ENCODE measurements at places on chromosomes 4 and X. TPM values are rescaled to one million over a fixed set of nuclear protein-coding genes. Genes with fewer than 3 reads are reported as not detected.

DNA sequence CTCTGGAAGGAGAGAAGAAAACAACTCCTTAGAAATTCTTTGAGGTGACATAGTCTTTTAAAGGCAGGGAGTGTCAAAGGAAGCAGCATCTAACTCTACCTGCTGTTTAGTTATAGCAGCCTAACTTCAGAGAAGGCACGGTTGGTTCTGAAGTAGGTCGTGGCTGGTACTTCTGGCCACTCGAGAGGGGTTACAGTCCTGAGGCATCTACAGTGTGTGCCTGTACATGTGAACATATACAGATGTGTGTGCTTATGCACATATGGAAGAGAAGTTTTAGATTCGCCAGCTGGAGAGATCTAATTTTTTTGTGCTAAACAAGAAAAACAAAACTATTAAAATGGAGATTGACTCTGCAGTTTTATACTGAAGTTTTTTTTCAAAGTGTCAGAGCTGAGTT, 52.7 kb downstream of the GATB start:
- DNase-seq: no peak

DNA sequence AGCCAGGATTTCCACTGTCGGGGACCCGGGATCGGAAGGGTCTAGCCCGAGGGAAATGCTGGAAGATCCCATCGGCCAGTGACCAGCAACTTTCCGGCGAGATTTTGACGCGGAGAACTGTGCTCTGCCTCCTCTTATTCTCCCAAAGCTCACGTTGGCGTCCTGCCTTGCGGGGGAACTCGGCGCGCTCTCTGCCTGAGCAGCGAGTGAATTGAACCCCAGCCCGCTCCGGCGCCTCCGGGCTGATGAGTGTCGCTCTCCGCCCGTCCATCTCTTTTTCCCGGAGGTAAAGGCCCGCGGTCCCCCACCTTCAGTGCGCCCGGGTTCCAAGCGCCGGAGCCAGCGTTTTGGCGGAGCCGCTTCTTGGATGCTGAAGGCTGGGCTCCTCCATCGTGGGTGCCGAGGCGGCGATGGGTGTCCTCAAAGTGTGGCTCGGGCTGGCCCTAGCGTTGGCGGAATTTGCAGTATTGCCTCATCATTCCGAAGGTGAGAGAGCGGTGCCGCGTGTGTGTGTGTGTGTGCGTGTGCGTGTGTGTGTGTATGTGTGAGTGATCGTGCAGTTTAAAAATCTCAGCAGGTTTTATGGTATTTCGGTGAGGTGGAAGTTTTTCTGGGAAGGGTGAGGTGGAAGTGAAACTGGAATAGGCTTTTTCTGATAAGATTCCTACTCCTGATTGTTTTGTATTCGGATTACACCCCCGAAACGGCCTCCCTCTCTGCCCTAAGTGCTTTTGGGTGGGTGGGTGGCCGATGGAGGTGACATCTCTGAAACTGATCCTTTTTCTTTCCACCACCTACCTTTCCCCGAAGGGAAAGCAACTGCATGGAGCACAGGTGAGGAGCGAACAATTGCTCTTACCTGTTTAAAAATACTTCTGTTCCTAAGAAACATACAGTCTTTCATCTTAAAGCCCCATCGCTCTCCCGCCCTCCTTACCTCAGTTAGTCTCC, 752 bp downstream of the FRAS1 start:
- DNase-seq: no peak

- DNase-seq: no peak
These were observed 133.8 kb upstream of the ATP6AP2 start for GRCh38 chrX:40446921-40447320.

GRCh38 chrX:42948723-42949657, 171.0 kb upstream of the PPP1R2C start:
- peak; percentile 39 for DNase-seq

DNA sequence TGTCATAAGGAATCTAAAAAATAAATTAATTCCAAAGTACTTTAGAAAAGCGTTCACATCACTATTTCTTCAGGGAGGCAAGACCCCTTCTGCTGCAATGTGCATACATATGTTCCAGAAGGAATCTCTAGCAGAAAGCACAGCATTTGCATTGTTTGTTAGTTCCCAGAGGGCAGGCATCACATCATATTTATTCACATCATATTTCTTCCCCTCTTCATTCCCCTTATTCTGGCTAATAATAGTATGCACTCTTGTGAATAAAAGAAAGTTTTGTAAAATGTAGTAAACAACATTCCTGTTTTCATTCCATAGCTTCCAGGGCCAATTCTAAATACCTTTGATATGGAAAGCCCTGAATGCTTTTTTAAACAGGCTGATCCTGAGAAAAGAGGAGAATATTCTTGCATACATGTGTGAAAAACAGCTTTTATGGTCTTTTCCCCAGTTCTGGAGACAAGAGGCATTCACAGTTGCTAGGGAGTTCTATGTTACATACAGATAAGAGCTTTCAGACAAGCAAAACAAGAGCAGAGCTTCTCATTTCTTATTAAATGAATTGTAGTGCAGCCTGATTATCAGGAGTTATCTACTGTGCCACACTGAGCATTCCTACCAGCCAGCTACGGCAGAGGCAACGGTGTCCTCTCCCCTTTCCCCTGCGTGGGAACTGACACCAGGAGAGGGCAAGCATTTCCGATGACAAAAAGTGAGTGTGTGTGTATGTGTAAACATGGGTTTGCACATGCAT, 15.2 kb downstream of the GATB start:
- no peak for DNase-seq

GRCh38 chr4:40601641-40602040, 28.0 kb downstream of the RBM47 start:
- DNase-seq: no peak

GRCh38 chr4:88952081-88952480, 104.9 kb downstream of the FAM13A start:
- no peak for DNase-seq

Gene ABLIM2
- 0.54 TPM for total RNA-seq

Gene VSIG1
- total RNA-seq: not detected

Gene TAF7L
- total RNA-seq: 0.15 TPM
